ENCODE measurements at places on chromosomes 1 and 21. TPM values are rescaled to one million over a fixed set of nuclear protein-coding genes. Genes with fewer than 3 reads are reported as not detected.

OR2M3 gene
- total RNA-seq = not detected

FCER1A gene
- 0.15 TPM for total RNA-seq

- no peak for DNase-seq
These were observed 70.4 kb upstream of the LYST start for GRCh38 chr1:235937123-235937522.

DNA sequence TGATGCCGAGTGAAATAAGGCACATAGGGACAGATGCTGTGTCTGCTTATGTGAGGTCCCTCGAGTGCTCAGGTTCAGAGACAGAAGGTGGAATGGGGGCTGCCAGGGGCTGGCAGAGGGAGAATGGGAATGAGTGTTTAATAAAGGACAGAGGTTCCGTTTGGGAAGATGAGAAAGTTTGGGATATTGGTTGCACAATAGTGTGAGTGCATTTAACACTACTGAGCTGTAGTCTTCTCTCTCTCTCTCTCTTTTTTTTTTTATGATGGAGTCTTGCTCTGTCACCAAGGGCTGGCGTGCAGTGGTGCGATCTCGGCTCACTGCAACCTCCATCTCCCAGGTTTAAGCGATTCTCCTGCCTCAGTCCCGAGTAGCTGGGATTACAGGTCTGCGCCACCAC is 44.9 kb downstream of the TRAPPC10 start:
- no peak for DNase-seq

GRCh38 chr1:67464058-67464457 is 33.9 kb upstream of the SERBP1 start:
- no peak for DNase-seq

GRCh38 chr21:17436626-17437111 is 76.2 kb upstream of the CXADR start:
- no peak for DNase-seq

- no peak for DNase-seq
These were observed 6.6 kb downstream of the SELP start for GRCh38 chr1:169623132-169623926.

GRCh38 chr1:234729561-234730474 is 119.8 kb upstream of the IRF2BP2 start:
- no peak for DNase-seq

GRCh38 chr1:164723296-164723798 is 164.4 kb downstream of the PBX1 start:
- no peak for DNase-seq

- no peak for DNase-seq
These were observed 3.1 kb upstream of the EDARADD start for GRCh38 chr1:236391008-236391407.
